ENCODE measurements at places on chromosomes 4 and X. TPM values are rescaled to one million over a fixed set of nuclear protein-coding genes. Genes with fewer than 3 reads are reported as not detected.

STATH gene
- not detected for total RNA-seq

HS3ST1 gene
- total RNA-seq, result not detected

DNA sequence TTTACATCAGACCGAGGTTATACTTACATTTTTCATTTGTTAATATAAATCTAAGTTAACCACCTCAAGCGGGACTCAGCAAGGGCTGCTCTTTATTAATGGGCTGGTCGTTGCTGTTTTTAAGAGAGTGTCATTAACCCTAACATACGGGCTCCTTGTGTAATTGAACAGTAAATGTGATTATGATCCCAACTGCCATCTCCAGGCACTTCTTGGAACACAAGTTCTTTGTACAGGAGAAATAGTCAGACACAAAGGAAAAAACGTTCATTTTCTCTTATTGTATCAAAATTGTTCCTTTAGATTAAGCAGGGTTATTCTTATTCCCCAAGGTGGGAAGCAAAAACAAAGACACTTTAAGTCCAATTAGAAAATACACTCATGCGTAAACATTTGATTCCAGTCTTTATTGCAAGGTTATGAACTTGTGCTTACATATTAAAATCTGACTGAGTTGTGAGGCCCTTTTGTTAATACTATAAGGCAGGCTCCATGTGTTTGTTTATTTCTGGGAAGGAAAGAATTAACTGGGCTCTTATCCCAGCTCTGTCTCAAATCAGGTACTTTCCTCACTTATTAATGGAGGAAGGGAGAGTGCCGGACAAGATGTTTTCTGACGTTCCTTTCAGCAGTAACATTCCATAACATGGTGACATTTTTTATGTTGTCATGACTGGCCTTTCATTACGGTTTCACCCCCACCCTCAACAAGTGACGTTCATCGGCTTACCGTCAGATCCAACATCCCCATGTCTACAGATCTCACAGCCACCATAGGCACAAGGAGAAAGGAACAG, 95.9 kb downstream of the RASL11B start:
- no peak for DNase-seq

DNA sequence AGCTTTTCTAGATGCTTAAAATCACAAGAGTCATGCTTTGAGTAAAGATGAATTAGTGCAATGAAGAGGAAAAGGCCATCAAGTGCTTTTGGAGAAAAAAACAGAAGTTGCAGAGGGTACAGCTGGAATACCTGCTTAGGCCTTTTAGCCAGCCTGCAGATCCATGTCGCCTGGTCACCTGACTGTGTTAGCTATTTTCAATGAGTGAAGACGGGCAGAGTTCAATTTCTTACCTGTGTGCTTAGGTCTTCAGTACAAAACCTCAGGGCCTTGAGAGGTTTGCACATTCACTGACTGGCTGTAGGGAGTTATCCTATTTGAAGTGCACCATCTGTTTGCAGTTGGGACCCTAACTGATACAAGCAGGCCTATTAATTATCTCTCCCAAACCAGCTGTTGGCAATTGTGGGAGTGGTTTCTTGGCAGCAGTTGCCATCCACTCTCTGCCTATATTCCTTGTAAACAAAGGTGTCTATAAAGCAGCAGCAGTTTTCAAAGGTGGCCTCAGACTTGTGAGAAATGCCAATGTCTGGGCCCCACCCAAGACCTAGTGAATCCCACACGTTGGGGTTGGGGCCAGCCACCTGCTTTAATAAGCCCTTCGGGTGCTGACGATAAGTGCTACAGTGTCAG, 16.3 kb upstream of the FAT1 start:
- no peak for DNase-seq

GRCh38 chr4:153067376-153067775, 131.3 kb downstream of the FHDC1 start:
- peak; percentile 36 for DNase-seq

GRCh38 chrX:81890521-81890920, 688.6 kb downstream of the SH3BGRL start:
- DNase-seq, result no peak

DNA sequence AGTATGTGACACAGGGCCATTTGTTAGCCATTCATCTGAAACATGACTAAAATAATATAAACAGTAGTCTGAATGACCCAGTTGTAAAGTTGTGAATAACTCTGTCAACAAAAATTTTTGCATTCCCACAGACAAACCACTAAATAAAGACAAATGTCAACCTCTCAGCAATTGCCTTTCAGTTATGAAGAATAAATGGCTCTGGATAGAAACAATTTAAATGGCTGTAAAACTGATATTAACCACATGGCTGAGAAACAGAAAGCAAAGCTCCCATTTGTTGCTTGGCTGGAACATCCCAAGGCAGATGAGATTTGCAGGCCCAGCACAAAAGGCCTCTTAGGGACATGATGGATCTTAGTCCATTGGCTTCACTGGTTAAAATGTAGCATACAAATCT, 296.3 kb downstream of the GALNTL6 start:
- DNase-seq, result no peak
